ENCODE measurements at places on chromosomes 5 and 9. TPM values are rescaled to one million over a fixed set of nuclear protein-coding genes. Genes with fewer than 3 reads are reported as not detected.

The FAM153A gene
- not detected for total RNA-seq

The COL5A1 gene
- 2.1 TPM for total RNA-seq

The IFNB1 gene
- not detected for total RNA-seq

The APC gene
- total RNA-seq, result 20.2 TPM

The IFNA13 gene
- not detected for total RNA-seq

The RALGDS gene
- 21.2 TPM for total RNA-seq

The PCDHB16 gene
- 0.32 TPM for total RNA-seq

The CD74 gene
- not detected for total RNA-seq

The PCDHB2 gene
- 0.52 TPM for total RNA-seq

DNA sequence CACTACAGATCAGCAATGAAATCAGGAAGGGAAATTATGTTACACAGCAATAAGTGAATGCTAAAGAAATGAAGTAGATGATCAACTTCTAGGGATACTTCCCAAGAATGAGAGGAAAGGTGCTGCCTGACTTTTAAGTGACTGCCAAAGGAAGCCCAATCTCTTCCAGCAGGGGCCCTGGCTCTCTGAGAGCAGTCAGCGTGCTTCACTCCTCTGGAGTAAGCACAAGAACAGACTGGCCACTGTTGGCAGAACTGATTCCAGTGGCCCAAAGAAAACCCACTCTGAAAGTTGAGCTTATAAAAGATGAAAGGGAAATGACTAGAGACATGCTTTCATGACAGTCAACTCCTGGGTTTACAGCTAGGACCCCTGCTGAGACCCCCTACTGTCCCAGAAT is 41.8 kb downstream of the MTMR12 start:
- no peak for DNase-seq

GRCh38 chr5:73999297-73999696 is 373.3 kb downstream of the ARHGEF28 start:
- DNase-seq, result no peak

GRCh38 chr9:79741381-79741780 is 169.6 kb downstream of the TLE4 start:
- DNase-seq, result no peak

DNA sequence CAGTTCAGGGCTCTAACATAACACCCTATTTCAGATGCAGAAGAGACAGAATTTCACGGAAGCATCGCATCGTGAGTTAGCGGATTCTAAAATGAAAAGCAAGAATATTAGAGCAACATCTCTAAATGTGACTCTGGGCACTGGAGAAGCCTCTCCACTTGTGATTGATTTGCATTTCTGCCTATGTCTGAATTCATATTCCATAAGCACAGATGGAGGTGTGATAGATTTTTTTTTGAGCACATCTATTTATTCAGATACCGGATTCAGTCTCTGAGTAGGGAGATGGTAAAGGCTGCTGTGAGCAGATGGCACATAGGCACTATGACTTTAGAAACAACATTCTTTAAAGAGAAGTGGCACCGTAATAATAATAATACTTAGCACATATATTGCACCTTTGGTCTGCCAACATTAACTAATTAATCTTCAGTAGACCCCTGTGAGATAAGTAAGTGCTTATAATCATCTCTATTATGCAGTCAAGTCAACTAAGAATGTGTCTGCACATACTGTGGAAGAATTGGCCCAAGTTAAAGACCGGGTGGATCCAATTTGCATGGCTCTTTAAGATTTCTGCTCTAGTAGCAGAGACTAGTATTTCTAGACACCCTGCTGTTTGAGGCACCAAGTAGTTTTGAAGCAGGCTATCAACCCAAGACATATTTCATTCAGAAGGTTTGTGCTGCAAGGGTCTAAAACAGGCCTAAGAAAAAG is 685.0 kb downstream of the CETN3 start:
- DNase-seq, result no peak

DNA sequence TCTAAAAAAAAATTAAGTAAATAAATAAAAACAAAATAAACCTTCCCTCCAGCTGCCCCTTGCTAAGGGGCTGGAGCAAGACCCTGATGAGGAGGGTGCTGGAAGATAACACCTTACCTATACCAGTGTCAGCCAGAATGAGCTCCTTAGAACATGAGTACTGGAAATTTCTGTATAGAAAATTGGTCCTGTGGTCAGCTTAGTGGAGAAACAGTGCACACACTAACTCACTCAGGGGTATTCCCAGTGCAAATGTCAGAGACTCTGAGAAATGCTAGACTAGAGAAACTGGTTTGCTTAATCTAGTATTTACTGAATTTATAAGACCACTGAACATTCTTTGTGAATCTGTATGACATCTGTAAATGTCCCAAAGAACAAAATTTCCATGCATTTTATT is 62.1 kb upstream of the CTXN3 start:
- no peak for DNase-seq

GRCh38 chr9:129023036-129023907 is 4.9 kb downstream of the SH3GLB2 start:
- DNase-seq, result no peak

- DNase-seq, result no peak
These were observed 581.2 kb upstream of the ZNF608 start for GRCh38 chr5:125327676-125328075.

DNA sequence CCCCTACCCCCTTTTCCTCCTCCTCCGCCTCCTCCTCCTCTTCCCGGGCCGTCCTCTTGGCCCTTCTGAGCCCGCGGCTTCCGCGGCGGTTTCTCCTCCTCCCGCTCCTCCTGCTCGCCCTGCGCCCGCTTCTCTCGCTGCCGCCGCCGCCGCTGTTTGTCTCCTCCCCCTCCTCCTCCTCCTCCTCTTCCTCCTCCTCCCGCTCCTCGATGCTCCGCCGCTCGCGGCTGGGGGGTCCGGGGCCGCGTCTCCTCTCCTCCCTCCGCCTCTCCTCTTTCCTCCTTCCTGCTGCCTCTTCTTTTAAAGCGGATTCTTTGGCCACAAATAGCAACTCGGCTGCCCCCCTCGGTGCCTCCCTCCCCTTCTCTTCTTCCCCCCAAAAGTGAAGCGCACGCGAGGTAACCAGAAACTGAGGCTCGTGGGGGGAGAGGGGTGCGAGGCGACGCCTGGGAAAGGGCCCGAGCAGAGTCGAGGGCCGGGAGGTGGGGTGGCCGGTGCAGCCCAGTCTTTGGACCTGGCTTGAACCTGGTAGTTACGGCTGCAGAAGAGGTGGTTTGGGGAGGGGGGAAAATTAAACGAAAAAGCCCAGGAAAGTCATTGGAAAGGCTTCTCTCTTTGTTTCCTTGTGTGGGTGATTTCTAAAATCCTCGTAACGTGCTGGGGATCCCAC is 1058.5 kb upstream of the DMAC1 start:
- DNase-seq, result no peak

GRCh38 chr5:173884402-173885053 is 3.6 kb upstream of the CPEB4 start:
- DNase-seq, result no peak

DNA sequence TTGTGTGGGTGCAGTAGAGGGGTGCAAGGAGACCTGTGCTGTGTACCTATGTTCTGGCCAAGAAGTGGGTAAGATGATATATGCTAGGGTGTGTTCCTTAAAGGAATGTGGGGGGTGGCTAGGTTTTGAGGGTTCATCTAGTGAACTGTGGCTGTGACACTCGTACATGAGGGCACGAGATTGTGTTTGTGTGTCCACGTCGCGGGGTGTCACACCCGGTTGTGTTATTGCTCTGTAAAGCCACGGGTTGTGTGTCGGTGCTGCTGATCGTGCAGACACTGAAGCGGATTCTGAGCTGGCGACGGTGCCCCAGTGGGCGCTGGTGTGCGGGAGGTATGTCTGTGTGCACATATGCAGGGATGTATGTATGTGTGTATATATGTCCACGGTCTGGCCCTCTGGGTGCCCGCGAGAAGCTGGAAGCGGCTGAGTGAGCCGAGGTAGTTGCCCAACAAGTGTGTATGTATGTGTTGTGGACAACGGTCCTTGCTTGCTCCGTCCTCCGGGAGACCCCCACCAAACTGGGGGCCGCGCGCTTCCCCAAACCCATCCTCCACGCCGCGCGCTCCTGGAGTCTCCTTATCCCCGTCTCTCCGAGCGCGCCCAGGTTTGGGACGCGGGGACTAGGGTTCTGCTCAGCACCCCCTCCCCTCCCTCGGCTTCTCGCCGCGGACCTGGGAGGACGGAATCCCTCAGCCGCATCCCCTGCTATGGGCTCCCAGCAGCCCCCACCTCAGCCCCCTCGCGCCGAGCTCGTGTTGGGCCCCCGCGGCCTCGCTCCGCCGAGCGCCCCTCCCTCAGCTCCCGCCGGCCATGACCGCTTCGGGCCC is 639 bp downstream of the PCDH1 start:
- DNase-seq, result no peak

- DNase-seq, result peak; percentile 11
These were observed 522.9 kb upstream of the DAB2 start for GRCh38 chr5:39947657-39948056.

GRCh38 chr5:134100283-134101091 is 14.0 kb upstream of the TCF7 start:
- DNase-seq, result no peak
